ENCODE measurements at places on chromosomes 3 and 15. TPM values are rescaled to one million over a fixed set of nuclear protein-coding genes. Genes with fewer than 3 reads are reported as not detected.

Gene RTP3
- not detected for total RNA-seq

Gene CLRN1
- not detected for total RNA-seq

Gene SLC30A4
- total RNA-seq, result 1.8 TPM

Gene GOLGA8G
- not detected for total RNA-seq

Gene FBLN2
- total RNA-seq, result 2.1 TPM

Gene ARL14
- 0.22 TPM for total RNA-seq

Gene TTLL13
- 0.12 TPM for total RNA-seq

Gene A4GNT
- total RNA-seq, result not detected

Gene RNF7
- total RNA-seq, result 132 TPM

Gene C3orf85
- not detected for total RNA-seq

Gene GATM
- total RNA-seq, result 2.2 TPM

Gene LAMB2
- total RNA-seq, result 114 TPM

Gene POPDC2
- 0.22 TPM for total RNA-seq

Gene TJP1
- 70.1 TPM for total RNA-seq

Gene PIGZ
- 1.5 TPM for total RNA-seq

Gene CLDN11
- 0.21 TPM for total RNA-seq

Gene RETNLB
- not detected for total RNA-seq

Gene GOLIM4
- 19.5 TPM for total RNA-seq

Gene DCBLD2
- total RNA-seq, result 263 TPM

Gene GRK7
- not detected for total RNA-seq
